ENCODE measurements at places on chromosomes 4 and X.

DNA sequence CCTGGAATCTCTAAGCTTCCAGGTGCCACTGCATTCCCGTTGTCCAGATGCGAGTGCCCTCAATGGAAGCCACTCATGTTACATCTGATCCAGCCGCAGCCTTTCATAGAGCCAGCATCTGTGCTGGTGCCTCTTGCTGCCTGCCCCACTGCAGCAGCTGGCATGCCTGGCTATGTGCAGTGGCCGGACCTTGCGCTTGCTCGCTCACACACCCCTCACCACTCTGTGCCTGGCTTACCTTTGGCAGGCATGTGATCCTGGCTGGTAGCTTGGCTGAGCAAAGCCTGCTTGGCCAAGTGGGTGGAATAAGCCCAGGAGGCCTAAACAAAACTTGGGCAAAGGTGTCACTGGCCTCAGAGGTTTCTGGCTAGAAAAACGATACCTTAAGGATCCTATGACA, 59.5 kb upstream of the CDKN2AIP start:
- DNase-seq, result no peak

DNA sequence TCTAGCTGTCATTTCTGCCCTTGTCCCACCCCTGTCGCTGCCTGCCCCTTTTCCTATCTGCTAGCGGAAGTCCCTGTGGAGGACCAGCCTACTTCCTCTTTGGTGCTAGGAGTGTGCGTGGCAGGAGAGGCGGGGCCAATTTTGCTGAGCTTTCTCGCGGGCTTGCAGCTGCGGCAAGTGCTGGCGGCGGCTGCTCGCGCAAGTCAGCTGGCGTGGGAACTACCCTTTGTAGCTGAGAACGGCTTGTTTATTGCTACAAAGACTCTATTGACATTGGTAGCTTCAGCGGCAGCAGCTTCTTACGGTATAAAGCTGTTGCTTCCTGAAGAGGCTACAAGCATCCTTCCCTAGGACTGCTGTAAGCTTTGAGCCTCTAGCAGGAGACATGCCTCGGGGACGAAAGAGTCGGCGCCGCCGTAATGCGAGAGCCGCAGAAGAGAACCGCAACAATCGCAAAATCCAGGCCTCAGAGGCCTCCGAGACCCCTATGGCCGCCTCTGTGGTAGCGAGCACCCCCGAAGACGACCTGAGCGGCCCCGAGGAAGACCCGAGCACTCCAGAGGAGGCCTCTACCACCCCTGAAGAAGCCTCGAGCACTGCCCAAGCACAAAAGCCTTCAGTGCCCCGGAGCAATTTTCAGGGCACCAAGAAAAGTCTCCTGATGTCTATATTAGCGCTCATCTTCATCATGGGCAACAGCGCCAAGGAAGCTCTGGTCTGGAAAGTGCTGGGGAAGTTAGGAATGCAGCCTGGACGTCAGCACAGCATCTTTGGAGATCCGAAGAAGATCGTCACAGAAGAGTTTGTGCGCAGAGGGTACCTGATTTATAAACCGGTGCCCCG, at the start of gene MAGEH1:
Gene MAGEH1, plus strand, starts transcription at position 138 of the 843 bp plus-strand sequence. Its CDS starts 248 bp downstream, at position 386.
- DNase-seq, result peak; percentile 32

GRCh38 chr4:165524532-165525190, 145.9 kb downstream of the CPE start:
- no peak for DNase-seq

DNA sequence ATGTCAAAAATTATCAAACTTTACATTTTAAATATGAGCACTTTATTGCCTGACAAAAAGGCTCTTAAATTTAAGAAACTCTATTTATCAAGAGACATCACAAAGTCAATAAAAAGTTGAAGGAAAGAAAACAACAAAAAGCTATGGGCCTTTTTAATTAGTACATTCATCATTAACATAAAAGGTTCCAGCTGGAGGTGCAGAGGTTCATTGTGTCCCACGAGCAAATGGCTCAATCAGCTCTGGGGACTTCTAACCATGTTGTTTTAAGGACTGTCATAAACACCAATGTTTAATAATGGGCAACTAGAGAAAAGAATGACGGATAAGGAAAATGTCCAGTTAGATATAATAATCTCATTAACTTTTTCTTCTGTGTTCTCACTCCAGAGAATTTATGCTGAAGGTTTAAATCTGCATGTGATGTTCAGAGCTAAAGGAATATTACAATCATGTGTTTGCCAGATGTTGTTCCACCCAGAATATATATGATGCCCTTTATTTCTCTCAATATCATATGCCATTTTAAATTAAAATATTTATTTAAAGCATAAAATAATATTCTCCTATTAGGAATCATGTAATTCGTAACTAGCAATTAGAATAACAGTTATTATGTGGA, 840.3 kb upstream of the ADGRL3 start:
- DNase-seq, result no peak

- DNase-seq, result no peak
Observed at GRCh38 chr4:186580669-186581068, 25.3 kb upstream of the MTNR1A start.

- no peak for DNase-seq
Observed at GRCh38 chr4:165971446-165971845, 98.4 kb downstream of the TLL1 start.

DNA sequence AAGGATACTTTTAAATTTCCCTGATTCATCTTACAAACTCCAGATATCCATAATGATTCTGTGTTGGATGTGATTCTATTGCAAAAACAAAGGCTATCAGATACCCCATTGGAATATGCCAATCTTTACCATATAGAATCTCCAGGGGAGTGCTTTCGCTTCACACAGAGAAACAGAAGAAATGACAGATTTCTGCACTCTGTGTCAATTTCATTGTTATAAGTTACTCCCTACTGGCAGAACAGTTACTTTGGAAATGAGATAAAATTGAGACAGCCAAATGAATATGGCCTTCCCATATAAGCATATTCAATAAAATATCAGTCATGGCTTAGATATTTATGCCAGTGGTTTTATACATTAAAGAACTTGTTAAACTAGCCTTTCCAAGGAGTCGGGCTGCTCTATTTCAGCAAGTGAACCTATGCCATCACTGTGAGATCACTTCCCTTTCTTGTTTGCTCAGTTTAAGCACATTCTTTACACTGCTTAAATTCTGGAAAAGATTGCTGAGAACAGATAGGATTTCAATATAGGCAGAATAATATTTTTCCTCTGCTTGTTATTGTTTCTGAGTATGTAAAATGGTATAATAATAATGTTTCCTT, 127.5 kb upstream of the ANXA10 start:
- DNase-seq, result no peak

- no peak for DNase-seq
Observed at GRCh38 chrX:70022616-70023015, 27.1 kb downstream of the AWAT2 start.

DNA sequence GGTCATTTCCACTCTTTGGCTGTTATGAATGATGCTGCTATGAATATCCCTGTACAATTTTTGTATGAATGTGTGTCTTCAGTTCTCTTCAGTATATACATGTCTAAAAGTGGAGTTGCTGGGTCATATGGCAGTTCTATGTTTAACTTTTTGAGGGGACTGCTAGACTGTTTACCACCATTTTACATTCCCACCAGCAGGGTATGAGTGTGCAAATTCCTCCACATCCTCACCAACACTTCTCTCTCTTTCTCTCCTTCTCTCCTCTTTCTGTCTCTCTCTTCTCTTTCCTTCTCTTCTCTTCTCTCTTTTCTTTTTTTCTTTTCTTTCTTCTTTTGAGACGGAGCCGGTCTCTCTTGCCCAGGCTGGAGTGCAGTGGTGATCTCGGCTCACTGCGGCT, 7.8 kb downstream of the WWC2 start:
- DNase-seq, result no peak

DNA sequence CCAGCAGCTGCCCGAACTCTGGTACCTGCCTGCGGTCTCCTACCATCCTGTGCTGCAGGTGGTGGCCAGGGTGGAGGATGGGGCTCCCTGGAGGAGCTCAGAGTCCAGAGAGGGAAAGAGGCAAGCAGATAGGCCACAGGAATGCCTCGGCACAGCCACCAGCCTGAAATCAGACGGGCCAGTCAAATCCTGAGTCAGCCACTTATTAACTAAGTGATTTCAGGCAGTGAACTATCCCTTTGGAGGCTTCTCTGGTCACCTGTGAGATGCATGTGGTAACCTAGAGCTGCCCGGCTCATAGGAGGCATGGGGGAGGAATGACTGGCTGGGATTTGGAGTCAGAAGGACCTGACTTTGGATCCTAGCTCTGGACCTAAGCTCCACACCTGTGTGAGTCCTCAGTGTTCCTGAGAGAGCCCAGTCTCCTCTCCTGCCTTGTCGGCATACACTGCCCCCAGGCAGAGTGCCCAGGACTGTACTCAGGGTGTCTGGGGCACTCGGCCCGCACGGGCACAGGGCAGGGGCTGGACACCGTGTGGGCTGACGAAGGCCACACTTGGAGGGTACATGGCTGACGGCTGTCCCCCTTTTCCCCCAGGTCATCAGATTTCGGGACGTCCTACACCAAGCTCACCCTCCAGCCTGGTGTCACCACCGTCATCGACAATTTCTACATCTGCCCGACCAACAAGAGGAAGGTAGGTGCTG, 96.4 kb upstream of the PSAPL1 start:
- DNase-seq, result no peak

DNA sequence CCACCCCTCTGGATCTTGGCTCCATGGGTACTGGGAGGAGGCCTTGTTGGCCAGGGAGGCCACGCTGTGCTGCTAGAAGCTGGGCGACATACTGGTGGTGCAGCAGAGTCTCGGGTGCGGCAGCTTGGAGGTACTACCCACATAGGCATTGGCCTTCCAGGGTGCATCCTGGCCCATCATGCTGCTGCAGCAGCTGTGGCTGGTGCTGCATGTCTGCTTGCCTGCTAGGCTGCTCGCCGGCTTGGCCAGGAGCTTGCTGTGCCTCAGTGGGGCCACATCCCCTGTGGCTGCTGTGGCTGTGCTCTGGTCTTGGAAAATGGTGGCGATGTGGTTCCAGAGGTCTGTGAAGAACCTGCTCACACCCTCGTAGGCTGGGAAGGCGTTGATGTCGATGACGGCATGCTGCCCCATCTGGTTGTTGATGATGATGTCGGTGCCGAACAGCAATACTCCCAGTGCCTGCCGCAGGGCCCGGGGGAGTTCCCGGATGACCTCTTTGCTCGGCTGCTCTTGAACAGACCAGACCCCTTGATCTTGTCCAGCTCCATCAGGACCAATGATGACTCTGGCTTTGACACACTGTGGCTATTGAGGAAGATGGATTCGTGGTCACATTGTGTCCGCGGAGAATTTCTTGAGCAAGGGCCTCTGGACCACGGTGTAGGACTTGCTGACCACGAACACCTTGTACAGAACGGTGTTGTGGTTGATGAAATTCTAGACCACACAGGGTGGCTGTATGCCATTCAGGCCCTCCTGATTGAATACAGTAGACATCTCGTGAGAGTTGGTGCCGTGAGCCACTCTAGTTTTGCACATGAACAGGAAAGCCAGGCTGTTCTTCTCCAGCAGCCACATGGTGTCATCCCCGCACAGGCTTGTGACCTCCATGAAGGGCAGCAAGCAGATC, 11.8 kb downstream of the RBM10 start:
- no peak for DNase-seq

DNA sequence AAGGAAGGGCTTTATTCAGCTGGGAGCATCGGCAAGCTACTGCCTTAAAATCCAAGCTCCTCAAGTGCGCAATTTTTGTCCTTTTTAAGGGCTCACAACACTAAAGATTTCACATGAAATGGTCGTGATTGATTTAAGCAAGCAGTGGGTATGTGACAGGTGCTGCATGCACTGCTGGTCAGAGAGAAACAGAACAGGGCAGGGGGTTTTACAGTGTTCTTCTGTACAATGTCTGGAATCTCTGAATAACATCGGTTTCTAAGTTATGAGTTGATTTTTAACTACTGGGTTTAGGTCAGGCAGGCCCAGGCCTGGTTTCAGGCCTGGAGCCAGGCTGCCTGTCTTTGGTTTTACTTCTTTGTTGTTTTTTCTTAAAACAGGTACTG, 6.0 kb downstream of the UGT2B17 start:
- DNase-seq, result no peak

DNA sequence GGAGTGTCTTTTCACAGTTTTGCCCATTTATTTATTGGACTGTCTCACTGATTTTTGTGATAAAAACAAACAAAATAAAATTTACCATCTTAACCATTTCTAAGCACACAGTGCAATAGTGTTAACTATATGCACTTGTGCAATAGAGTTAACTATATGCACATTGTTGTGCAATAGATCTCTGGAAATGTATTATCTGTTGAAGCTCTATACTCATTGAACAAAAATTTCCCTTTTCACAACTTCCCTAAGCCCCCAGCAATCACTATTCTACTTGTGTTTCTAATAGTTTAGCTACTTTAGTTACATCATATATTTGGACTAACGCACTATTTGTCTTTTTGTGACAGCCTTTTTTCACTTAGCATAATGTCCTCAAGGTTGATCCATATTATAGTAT, 59.7 kb upstream of the BEX4 start:
- no peak for DNase-seq

DNA sequence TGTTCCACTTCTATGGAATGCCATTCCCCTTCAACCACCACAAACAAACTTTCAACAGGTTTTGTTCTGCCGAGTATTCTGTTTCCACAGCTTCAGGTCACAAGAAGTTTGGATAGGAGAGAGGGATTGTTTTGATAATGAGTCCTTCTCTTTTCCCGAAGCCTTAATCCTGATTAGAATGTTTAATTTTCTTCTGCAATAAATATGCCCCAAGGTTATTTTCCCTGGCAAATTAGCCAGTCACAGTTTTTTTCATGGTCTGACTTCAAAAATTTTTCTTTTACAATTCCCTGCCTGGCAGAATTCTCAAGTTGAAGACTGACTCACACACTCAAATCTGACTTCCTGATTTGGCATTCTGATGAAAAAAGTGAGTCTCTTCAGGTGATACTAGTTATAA, 33.1 kb upstream of the EDNRA start:
- DNase-seq, result no peak

DNA sequence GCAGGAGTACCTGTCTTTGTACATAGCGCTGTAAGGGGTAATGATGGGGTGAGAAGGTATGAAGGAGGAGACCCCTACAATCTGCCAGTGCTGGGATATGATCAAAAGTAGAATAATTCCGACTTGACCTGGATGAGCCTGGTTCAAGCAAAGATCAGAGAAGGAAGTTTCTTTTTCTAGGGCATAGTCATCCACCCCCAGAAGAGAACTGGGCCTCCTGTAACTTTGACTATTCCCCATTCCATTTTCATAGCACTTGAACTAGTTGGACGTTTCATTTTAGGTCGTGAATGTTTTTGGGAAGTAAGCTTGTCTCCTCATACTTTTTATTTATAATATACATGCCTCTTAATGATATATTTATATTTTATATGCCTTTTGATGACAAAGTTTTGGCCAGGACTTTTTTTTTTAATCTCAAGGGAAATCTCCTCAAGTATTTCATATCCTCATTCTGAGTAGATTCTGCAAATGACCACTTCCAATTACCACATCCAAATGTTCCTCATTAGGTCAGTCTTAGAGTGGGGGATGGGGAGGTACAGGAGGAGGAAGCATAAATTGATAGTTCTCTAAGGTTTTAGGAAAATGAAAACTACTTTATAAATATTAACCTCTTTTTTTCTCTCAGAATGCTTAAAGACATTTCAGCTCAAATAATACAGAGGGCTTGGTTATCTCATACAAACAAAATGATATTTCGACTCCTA, 3.5 kb downstream of the CXorf58 start:
- DNase-seq, result no peak

Measured in non-pigmented ciliary epithelial cell (primary cell).